NCI-H1694 treated with DMSO at 0.1 percent for 48 hours (cell line): ENCODE measurements at places on chromosomes 7 and 10.

DNA sequence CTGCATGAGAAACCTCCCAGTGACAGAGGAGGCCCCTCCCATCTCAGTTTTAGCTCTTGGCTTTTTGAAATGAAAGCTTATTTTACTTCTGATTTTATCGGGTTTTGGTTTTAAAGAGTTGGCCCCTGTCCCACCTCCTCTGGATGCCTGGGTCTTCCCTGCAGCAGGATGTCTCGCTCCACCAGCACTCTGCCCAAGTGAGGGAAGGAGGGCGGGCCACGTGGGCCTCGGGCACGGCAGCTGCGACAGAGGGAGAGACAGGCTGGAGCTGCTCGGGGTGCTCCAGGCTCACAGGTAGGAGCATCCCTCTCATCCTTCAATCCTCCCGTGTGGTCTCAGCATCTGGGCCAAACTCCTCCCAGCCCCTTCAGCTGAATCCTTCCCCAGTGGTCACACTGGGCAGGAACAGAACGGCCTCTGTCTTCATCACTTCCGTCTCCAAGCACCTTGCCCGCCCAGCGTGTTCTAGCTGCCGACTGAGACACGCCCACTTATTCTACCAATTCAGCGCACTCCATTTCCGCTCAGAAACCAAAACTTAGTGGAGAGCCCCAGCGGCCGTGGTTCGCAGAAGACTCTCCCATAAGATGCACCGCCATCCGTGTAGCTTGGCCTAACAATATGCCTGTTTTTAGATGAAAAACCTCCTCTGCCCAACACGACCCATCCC, 222.9 kb downstream of the GLRX3 start:
- DNase-seq: no peak

DNA sequence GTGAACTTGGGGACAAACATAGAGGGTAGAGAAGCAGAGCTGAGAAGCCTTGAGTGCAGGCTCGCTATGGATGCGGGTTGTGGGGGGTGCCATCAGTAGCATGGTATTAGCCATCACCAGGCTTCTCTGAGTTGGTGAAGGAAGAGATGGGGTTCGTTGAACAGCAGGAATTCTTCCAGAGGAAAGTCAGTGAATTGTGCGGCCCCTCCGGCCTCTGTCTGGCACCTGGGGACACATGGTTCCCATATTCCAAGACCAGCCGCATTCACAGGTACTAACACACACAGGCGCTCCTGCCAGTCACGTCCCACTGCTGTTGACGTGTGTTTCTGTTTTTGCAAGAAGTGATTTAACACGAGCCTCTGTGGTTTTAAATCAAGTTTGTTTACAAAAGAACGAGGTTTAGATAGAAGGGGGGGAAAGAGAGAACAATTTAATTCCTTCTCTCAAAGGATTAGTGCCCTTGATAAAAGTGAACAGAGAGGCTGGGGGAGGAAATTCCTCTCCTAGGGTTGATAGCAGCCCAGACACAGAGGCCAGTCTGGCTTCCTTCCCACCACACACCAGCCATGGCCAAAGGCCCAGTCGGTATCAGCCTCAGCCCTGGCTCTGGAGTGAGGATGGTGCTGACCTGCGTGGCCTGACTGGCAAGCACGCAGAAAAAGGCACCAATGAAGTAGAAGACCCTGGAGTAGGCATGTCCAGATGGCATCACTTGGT, 252.6 kb upstream of the IGFBP3 start:
- no peak for DNase-seq

DNA sequence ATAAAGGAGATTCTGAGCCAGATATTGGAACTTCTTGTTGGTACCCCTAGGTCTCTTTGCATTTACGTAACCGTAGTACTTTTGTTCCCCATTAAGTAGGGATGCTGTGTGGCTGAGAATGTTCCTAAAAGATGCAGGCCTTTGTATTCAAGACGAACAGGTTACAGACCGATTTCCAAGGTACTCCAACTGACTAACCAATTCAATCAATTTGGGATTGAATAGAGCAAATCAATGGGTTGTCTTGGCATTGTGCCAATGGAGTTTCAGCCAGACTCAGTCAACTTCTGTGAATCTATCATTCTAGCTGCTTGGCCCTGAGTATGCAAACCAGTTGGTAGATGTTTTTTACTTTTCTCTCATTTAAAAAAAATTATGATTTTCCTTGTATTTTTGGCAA, 347.3 kb upstream of the NPVF start:
- no peak for DNase-seq

- DNase-seq: no peak
Observed at GRCh38 chr7:84824057-84824651, 362.7 kb downstream of the SEMA3D start.

GRCh38 chr7:100141555-100141949, 7.2 kb upstream of the LAMTOR4 start:
- no peak for DNase-seq

DNA sequence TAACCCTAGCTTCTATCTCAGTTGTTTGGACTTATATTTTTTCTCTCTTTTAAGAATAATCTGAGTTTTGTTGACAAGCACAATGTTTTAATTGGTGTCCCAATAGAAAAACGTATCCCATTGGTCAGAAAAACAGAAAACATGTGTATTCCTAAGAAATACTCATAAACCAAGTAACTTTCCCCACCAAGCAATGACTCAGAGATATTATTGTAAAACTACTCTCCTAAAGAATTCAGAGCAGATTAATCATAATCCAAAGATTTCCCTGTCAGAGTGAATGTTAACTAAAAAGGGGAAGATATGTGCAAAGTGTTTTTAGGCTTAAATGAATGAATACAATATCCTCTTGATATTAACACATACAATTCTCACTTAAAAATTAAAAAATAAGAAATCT, 29.4 kb upstream of the MBL2 start:
- no peak for DNase-seq

- DNase-seq: no peak
Observed at GRCh38 chr10:114403541-114404161, 651 bp downstream of the AFAP1L2 start.

DNA sequence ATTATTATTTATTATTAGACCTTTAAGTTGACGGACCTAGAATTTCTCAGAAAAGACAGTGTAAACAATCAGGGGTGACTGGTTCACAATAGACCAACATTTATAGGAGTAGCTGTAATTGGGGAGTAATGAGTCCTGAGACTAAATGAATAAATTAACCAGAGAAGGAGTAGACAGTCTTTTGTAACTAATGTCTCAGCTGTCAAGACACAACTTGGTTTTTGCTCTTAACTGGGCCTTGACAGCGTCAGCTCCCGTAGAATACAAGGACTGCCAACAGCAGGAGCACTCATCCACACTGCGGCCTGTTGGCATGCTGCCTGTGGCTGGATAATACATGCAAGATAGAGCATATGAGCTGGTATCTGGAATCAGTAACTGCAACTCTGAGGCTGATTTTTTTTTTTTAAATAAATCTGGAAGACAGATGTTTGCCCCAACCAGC, 123.9 kb downstream of the CACNA2D1 start:
- peak; percentile 98 for DNase-seq

GRCh38 chr10:12703813-12704212, 297.7 kb downstream of the CCDC3 start:
- DNase-seq: no peak

- no peak for DNase-seq
Observed at GRCh38 chr7:51180092-51180491, 136.5 kb downstream of the COBL start.

DNA sequence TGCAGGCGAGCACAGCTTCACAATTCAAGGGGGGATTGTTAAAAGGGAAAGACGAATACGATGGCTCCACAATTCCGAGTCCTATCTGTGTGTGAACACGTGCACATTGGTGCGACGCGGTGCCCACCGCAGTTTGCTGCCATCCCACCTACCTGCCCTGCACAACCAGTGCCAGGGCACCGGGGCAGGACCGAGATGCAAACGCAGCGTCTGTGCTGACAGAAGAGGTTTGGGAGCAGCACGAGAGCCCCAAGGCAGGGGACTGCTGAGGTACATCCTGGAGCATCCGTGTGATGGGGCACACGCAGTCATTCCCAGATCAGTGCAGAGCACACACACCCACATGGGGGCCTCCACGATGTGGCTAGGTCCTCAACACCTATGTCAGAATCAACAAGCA, 221.3 kb downstream of the DNAJB6 start:
- no peak for DNase-seq

DNA sequence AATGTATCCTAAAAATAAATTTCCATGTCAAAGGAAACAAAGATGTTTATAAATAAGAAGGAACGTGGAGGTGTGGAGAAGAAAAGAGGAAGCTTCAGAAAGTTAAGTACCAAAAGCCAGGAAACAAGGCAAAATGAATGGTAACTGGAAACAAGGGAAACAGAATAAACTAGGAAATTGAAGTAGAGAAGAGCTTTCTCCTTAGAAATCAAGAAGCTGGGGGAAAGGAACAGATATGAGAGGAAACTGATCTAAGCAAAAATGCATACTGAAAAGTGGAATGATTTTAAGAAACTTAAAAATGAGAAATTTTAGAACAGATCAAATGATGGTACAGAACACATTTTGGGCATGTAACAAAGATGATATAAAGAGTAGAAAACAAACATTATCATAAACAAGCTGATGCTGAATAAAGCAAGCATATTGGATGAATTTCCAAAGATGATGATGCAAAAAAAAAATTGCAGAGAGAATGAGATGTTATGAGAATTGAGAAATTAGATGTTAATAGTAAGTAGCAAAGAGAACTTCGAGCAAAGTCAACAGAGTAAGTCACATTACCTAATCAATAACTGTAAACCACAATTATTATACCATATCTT, 1.9 kb downstream of the BRAF start:
- no peak for DNase-seq

GRCh38 chr10:108421266-108421665, 1256.8 kb upstream of the SORCS1 start:
- no peak for DNase-seq

GRCh38 chr10:64275001-64275400, 753.8 kb downstream of the REEP3 start:
- no peak for DNase-seq

- no peak for DNase-seq
Observed at GRCh38 chr7:135855846-135856245, 107.2 kb upstream of the FAM180A start.

DNA sequence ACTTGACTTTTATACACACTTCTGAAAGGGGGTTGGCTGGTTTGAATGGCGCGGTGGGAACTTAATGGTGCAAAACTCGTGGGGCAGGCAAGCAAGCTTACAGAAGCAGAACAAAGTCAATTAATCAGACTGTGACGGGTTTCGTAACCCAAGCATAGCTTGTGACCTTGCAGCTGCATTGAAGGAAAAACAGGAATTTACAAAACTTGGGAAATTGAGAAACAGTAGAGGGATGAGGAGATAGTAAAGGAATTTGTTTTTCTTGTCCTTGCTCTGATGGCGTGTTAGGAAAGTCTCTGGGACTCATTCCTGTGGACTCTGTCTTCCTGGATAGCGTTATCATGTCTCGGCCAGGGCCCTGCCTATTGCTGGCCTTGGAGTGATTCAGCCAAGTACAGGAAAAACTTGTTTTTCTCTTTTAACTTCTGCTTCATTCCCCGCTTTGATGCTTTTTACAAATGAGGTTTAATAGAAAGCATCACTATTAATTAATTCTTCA, 220.0 kb upstream of the KCND2 start:
- no peak for DNase-seq

GRCh38 chr7:126569402-126569801, 683.3 kb downstream of the GRM8 start:
- DNase-seq: no peak

- no peak for DNase-seq
Observed at GRCh38 chr7:41763626-41764025, 60.7 kb upstream of the INHBA start.

GRCh38 chr10:10865913-10866312, 151.8 kb upstream of the CELF2 start:
- DNase-seq: no peak

DNA sequence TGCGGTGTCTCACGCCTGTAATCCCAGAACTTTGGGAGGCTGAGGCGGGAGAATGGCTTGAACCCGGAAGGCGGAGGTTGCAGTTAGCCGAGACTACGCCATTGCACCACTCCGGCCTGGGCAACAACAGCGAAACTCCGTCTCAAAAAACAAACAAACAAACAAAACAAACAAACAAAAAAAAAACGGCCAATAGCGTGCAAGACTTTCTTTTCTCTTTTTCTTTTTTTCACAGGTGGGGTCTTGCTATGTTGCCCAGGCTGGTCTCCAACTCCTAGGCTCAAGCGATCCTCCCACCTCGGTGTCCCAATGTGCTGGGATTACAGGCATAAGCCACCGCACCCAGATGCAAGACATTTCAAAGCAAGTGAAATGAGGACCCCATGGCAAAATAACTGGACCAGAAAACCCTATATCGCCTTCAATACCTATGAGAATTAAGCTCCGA, 1.6 kb downstream of the PSAP start:
- DNase-seq: no peak

- no peak for DNase-seq
Observed at GRCh38 chr10:47079204-47079580, 168.0 kb downstream of the PTPN20 start.

DNA sequence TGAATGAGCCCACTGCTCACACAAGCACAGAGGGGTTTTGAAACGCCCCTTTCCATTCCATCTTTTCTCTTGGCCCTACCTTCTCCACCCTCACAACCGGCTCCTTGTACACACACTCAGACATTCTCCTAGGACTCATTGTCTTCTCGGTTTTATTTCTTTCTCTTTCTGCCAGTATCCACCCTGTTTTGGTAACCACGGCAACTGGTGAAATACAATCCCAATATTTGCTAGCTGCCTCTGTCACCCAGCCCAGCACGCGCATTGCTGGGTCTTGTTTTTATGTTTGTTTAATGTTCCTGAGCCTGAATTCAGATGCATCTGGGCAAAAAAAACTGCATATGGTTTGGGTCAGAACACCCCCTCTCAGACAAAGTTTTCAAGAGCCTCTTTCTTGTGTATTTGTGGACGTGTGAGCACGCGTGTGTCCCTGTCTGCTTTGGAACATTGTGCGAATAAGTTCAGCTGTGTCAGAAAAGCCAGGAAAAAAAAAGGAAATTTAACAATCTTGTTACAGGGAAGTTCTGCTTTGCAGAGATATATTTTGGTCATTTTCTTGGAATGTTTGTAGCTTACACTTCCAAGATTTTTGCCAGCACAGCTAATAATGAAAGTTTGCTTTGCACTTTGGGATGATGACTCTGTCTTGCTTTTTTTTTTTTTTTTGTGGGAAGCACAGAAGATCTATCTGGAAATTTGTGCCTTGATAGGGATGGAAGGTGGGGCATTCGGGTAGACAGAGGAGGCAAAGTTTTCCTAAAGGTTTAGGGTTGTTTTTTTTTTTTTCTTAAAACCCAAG, 225.9 kb downstream of the TRIL start:
- no peak for DNase-seq

DNA sequence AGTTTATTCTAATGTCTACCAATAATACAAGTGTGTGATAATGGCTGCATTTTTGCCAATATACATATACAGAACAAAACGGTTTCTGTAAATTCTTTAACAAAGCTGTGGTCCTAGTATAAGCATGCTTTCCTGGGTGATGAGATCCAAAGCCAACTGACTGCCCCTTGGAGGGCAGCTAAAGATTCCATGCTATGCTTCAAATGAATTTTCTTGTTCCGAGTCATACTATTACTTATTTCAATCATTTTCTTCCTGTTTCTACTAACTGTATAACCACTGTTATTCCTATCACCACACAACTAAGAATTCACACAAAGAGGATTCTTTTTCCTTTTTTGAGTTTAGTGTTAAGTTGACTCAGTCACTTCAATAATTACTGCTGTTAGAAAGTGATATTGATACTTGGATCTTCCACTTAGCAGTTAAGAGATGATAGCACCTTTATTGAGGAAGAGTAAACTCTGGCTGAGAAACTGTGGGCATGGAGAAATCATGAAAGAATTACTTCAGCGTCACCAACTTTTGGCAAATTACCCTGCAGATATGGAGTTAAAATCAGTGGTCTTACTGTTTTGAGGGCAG, 197.5 kb downstream of the ARL4A start:
- DNase-seq: no peak
